SJCRH30 (cell line): ENCODE measurements at places on chromosomes 4 and X. TPM values are rescaled to one million over a fixed set of nuclear protein-coding genes. Genes with fewer than 3 reads are reported as not detected.

The HAND2 gene
- total RNA-seq, result 2.3 and 3.4 TPM in 2 replicates

The CCDC149 gene
- total RNA-seq, result 0.91 and 1.1 TPM in 2 replicates

The SLC7A11 gene
- 1.2 and 2.1 TPM in 2 replicates for total RNA-seq

The FAM53A gene
- 0.13 and 0.51 TPM in 2 replicates for total RNA-seq

The ELMOD2 gene
- 23.2 and 26.9 TPM in 2 replicates for total RNA-seq

The ETDB gene
- not detected in 2 replicates for total RNA-seq

The ENPEP gene
- total RNA-seq, result 0.56 and 1.2 TPM in 2 replicates

The SNCA gene
- total RNA-seq, result 39.2 and 46.6 TPM in 2 replicates

The SPANXB1 gene
- not detected in 2 replicates for total RNA-seq

The STAG2 gene
- 260 and 299 TPM in 2 replicates for total RNA-seq

DNA sequence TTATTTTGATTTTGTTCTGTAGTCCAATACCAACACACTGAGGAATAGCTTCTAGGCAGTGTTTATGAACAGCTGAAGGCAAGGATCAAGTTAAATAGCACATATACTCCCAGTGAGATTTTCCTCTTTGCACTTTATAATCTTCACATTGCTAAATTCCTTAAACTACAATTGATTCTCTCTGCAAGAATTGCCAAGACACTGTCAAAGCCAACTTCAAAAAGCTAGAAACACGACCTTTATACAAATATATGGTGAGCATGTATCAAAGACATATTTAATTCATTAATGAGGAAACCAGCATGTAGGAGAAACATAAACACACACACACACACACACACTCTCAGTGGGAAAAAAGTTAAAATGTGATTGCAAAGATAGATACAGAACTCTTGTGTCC is 86.4 kb upstream of the FAM9C start:
- no peak overlapping the region for H3K4me3 ChIP-seq
- no peaks in the 10 kb centered on the region for H3K27me3 ChIP-seq
- H3K27ac ChIP-seq, result no peak overlapping the region
- no peaks in the 10 kb centered on the region for H3K36me3 ChIP-seq
- H3K4me1 ChIP-seq, result peaks cover 16% of the 10 kb centered on the region
- peak; percentile 14 for DNase-seq

- H3K4me3 ChIP-seq, result no peak overlapping the region
- DNase-seq, result no peak
- H3K27me3 ChIP-seq, result no peaks in the 10 kb centered on the region
Measured at GRCh38 chr4:164508097-164508496, 245.8 kb upstream of the SMIM31 start.

- H3K4me1 ChIP-seq, result peaks cover 16% of the 10 kb centered on the region
- no peak overlapping the region for H3K27ac ChIP-seq
- no peak for DNase-seq
- H3K36me3 ChIP-seq, result no peaks in the 10 kb centered on the region
Measured at GRCh38 chr4:141807103-141807891, 170.9 kb downstream of the IL15 start.

DNA sequence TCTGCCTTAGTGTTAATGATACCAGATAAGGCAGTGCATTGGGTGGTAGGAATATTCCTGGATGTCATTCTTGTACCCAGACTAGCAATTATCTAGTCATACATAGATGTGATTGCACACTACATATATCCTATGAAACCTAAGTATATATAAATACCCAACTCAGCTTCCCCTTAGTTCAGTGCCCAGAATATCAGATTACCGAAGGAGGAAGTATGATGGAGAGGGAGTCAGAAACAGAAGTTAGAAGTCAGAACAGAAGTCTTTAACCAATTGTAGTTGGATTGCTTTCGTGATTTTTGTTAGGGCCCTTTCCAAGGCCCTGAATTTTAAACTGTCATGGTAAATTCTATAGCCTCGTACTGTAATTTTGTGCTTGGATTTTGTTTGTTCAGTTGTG is 42.9 kb downstream of the MOB1B start:
- peak; percentile 6 for DNase-seq
- no peak overlapping the region for H3K27ac ChIP-seq
- H3K4me3 ChIP-seq, result no peak overlapping the region
- H3K36me3 ChIP-seq, result peaks cover 3% of the 10 kb centered on the region

GRCh38 chr4:158395889-158396288 is 125.8 kb upstream of the RXFP1 start:
- H3K4me1 ChIP-seq, result no peaks in the 10 kb centered on the region
- no peak overlapping the region for H3K4me3 ChIP-seq
- DNase-seq, result no peak
- H3K36me3 ChIP-seq, result no peaks in the 10 kb centered on the region

GRCh38 chr4:182929296-182929695 is 12.1 kb upstream of the DCTD start:
- no peak overlapping the region for H3K4me3 ChIP-seq
- H3K27me3 ChIP-seq, result no peaks in the 10 kb centered on the region
- H3K36me3 ChIP-seq, result no peaks in the 10 kb centered on the region

- H3K27ac ChIP-seq, result peak overlapping the region; percentile 48
- no peak for DNase-seq
- no peaks in the 10 kb centered on the region for H3K27me3 ChIP-seq
- 0 out of 2 replicates have a peak, but pooled peaks cover 2% of the 10 kb centered on the region for H3K36me3 ChIP-seq
Measured at GRCh38 chr4:153204728-153205648, 745 bp downstream of the TRIM2 start.

DNA sequence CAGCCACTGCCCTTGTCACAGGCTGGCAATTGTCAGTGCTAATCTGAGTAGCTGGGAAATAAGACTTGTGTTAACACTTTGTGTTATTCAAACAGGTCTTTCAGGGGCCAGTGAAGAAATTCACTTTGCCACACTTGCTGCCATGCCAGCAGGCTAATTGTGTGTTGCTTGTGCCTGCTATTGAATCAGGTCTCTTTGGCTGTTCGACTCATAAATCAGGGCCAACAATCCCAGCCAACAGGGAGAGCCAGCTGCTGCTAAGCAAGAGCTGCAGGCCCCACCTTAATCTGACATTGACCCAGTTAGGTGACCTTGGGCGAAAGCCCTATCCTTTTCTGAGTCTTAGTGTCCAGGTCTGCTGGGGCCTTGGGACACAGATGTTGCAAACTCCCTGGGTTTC is 28.1 kb upstream of the MAMLD1 start:
- no peak overlapping the region for H3K27ac ChIP-seq
- H3K4me1 ChIP-seq, result no peaks in the 10 kb centered on the region; the same call in 1 of the 2 replicates
- H3K36me3 ChIP-seq, result no peaks in the 10 kb centered on the region
- no peak overlapping the region for H3K4me3 ChIP-seq

DNA sequence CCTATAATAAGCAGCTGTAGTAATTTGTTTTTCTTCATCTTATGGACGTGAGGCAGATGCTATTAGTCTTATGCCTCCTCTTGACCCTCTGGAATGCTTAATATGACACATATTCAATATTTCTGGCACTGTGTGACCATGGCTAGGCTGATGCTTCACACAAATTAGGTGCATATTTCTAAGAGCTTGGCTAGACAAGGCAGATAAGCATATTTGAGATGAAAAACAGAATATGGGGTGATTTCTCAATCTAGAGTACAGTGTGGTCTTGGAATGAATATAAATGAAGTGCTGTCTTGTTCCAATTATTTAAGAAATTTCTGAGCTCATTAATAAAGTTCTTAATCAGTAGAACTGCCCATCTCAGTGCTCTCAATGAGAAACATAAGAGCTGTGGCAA is 156.2 kb downstream of the NPNT start:
- no peak for DNase-seq
- H3K4me1 ChIP-seq, result no peaks in the 10 kb centered on the region
- H3K27me3 ChIP-seq, result no peaks in the 10 kb centered on the region
- H3K36me3 ChIP-seq, result peaks cover 3% of the 10 kb centered on the region; the same call in 1 of the 2 replicates
- H3K4me3 ChIP-seq, result no peak overlapping the region
- no peak overlapping the region for H3K27ac ChIP-seq

- H3K36me3 ChIP-seq, result no peaks in the 10 kb centered on the region
- peak; percentile 47 for DNase-seq
- H3K4me3 ChIP-seq, result no peak overlapping the region
- H3K27me3 ChIP-seq, result no peaks in the 10 kb centered on the region
- no peaks in the 10 kb centered on the region for H3K4me1 ChIP-seq
Measured at GRCh38 chrX:105837232-105837631, 14.9 kb downstream of the NRK start.

DNA sequence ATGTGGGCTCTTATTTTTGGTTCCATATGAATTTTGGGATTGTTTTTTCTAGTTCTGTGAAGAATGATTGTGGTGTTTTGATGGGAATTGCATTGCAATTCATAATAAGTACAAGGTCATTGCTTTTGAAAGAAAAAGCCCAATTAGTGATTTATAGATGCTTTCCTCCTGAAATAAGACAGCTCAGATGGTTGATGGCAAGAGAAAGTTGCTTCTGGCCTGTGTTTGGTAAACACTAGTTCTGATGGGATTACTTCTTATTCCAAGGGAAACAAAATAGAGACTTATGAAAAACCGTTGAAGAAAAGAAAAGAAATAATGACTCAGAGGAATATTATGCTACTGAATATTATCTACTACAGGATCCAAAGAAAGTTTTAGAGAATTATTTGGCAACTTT is 144.9 kb downstream of the SPANXA1 start:
- H3K4me1 ChIP-seq, result no peaks in the 10 kb centered on the region
- H3K36me3 ChIP-seq, result no peaks in the 10 kb centered on the region
- no peak for DNase-seq
- H3K27ac ChIP-seq, result no peak overlapping the region
- H3K4me3 ChIP-seq, result no peak overlapping the region
- no peaks in the 10 kb centered on the region for H3K27me3 ChIP-seq

- H3K4me3 ChIP-seq, result no peak overlapping the region
- no peaks in the 10 kb centered on the region for H3K4me1 ChIP-seq
- DNase-seq, result peak; percentile 11
- no peak overlapping the region for H3K27ac ChIP-seq
- no peaks in the 10 kb centered on the region for H3K36me3 ChIP-seq
- H3K27me3 ChIP-seq, result no peaks in the 10 kb centered on the region
Measured at GRCh38 chr4:91984466-91984865, 319.3 kb upstream of the GRID2 start.

DNA sequence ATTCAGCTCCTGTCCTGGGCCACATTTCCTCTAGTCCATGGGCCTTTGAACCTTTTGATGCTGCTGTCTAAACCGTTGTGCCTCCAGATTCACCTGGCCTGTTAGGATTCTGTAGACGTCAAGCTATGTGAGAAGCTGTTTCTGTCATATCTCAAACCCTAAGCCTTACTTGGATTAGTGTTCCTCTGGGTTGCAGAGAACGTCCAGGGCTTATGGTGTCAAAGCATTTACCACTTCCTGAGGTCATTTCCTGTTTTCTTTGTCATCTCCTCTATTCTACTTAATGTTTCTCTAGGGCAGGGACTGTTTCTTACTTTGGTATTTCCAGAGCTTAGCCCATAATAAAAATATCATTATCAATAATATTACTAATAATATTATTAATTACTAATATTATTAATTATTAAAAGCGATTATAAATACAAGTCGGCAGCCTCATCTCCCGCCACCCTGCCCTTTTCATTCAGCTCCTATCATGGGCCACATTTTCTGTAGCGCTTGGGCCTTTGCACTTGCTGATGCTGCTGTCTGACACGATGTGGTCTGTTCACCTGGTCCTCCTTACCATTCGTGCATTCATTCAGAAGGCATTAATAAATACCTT is 19.1 kb downstream of the PRIMPOL start:
- no peaks in the 10 kb centered on the region for H3K27me3 ChIP-seq
- no peak overlapping the region for H3K27ac ChIP-seq
- no peaks in the 10 kb centered on the region for H3K4me1 ChIP-seq
- no peak overlapping the region for H3K4me3 ChIP-seq

DNA sequence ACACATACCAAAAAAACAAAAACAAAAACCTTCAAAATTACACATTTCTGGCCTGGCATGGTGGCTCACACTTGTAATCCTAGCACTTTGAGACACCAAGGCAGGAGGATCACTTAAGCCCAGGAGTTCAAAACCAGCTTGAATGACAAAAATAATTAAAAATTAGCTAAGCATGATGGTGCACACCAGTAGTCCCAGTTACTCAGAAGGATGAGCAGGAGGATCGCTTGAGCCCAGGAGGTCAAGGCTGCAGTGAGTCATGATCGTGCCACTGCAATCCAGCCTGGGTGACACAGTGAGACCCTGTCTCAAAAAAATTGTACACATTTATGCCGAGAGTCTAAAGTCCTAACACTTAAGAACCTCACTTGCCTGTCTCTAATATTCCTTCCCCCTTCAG is 18.3 kb downstream of the SLC39A8 start:
- no peaks in the 10 kb centered on the region for H3K36me3 ChIP-seq
- no peaks in the 10 kb centered on the region for H3K4me1 ChIP-seq
- no peaks in the 10 kb centered on the region for H3K27me3 ChIP-seq
- no peak for DNase-seq
- H3K4me3 ChIP-seq, result no peak overlapping the region

DNA sequence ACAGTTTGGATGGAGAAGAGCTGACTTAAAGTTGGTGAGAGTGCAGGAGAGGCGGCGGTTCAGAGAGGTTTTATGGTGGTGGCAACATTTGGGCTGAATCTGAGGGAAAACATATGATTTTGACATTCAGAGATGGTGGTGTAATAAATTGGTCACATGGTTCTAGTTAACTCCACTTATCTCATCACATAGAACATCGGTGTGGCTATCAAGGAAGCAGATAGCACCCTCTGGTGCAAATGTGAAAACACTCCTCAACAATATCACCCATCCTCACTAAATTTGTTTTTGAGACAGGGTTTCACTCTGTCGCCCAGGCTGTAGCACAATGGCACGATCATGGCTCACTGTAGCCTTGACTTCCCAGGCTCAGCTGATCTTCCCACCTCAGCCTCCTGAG is 28.8 kb downstream of the SUPT20HL2 start:
- H3K36me3 ChIP-seq, result no peaks in the 10 kb centered on the region
- no peak overlapping the region for H3K4me3 ChIP-seq
- no peaks in the 10 kb centered on the region for H3K27me3 ChIP-seq
- peaks cover 5% of the 10 kb centered on the region; the same call in 1 of the 2 replicates for H3K4me1 ChIP-seq
- H3K27ac ChIP-seq, result no peak overlapping the region

- H3K36me3 ChIP-seq, result no peaks in the 10 kb centered on the region
- no peaks in the 10 kb centered on the region for H3K4me1 ChIP-seq
- H3K27me3 ChIP-seq, result peaks cover 9% of the 10 kb centered on the region; the same call in 1 of the 2 replicates
- no peak overlapping the region for H3K4me3 ChIP-seq
- H3K27ac ChIP-seq, result no peak overlapping the region
- no peak for DNase-seq
Measured at GRCh38 chrX:120302434-120302833, 8.8 kb downstream of the TMEM255A start.

GRCh38 chrX:135345107-135345589 is 35.9 kb downstream of the ETDC start:
- H3K36me3 ChIP-seq, result peaks cover 3% of the 10 kb centered on the region; the same call in 1 of the 2 replicates
- peak overlapping the region; percentile 95 for H3K27ac ChIP-seq
- no peaks in the 10 kb centered on the region for H3K4me1 ChIP-seq
- H3K27me3 ChIP-seq, result no peaks in the 10 kb centered on the region
- peak overlapping the region; percentile 82 for H3K4me3 ChIP-seq

DNA sequence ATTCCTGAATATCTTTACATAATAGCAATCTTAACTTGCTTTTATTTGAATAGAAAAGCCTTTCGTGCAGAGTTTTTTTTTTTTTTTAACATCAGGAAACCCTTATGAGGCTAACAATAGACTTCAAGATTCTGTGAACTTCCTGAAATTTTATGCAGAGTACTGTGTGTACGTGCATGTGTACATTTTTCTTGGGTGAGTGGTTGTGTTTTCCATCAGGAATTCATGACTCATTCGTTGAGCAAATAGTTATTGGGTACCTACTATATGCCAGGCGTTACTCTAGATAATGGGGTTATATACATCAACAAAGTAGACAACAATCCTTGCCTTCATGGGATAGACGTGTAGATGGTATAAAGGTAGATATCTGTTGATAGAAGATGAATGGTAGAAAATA is 59.1 kb downstream of the MRPL1 start:
- peak; percentile 9 for DNase-seq
- H3K4me3 ChIP-seq, result no peak overlapping the region
- peaks cover 10% of the 10 kb centered on the region for H3K36me3 ChIP-seq
- peaks cover 6% of the 10 kb centered on the region for H3K4me1 ChIP-seq
- H3K27ac ChIP-seq, result no peak overlapping the region

GRCh38 chrX:2351321-2351720 is 149.5 kb downstream of the DHRSX start:
- H3K4me1 ChIP-seq, result peaks cover 18% of the 10 kb centered on the region
- DNase-seq, result peak; percentile 32
- no peaks in the 10 kb centered on the region for H3K27me3 ChIP-seq
- H3K27ac ChIP-seq, result peak overlapping the region; percentile 89
